ENCODE measurements at places on chromosomes 5 and 9.
A peak's percentile ranks its signal among the peaks of the same experiment; 100 is the strongest.

- DNase-seq, result no peak
Observed at GRCh38 chr5:77937015-77937908, 161.1 kb upstream of the TBCA start.

- no peak for DNase-seq
Observed at GRCh38 chr9:4317681-4318080, 17.8 kb upstream of the GLIS3 start.

DNA sequence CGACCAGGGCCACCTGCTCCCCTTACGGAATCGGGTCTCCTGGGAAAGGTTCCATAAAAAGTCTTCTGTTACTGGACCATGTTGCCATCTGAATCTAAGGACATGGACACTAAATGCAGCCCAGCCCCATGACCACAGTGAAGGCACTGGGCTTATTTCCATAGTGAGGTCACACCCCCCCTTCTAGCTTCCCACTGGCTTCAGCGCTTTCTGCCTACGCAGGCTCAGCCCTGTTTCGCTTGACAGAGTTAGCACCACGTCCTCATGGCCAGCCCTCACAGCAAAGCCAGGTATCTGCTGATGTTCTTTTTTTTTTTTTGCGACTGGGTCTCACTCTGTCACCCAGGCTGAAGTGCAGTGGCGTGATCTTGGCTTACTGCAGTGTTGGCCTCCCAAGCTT lies 14.1 kb downstream of the UCK1 start:
- DNase-seq, result no peak

DNA sequence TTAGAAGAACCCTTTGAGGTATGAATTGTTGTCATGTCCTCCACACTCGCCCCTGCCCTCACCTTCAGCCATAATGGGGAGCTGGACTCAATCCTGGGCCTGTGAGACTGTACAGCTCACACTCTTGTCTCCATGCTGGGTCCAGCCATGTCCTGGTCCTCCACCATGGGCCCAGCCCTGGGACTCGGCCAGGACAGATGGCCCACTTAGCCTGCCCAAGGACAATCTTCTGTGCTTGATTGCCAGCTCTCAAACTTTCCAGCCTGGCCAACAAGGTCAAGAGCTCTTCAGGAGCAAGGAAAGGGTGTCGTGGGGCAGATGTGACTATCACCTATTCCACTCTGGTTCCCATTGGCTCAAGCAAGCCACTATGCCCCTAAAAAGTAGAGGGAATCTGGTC lies 90.8 kb downstream of the HRH2 start:
- DNase-seq, result no peak

DNA sequence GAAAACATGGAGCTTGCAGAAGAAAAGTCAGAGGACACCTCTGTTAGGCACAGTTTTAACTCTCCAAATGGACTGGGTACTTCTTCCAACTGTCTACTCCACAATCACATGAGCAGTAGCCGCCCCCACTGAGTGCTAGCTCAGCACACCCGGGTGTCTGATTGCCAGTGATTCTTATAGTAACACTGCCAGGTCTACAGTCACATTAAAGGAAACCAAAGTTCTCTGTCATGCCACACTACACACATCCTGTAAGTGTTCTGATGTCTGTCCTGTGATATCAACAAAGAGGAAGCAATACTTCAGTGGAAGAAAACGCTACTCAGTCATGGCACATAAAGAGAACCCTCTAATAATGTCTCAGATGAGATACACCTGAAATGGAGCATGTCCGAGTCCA lies at the start of gene HAVCR2:
TSS of gene HAVCR2 (minus strand) at position 69 of the 400 bp plus-strand sequence. CDS start at position 8, 61 bp downstream.
- DNase-seq, result peak; percentile 22

GRCh38 chr9:78448960-78449673 lies 152.2 kb downstream of the PSAT1 start:
- no peak for DNase-seq

DNA sequence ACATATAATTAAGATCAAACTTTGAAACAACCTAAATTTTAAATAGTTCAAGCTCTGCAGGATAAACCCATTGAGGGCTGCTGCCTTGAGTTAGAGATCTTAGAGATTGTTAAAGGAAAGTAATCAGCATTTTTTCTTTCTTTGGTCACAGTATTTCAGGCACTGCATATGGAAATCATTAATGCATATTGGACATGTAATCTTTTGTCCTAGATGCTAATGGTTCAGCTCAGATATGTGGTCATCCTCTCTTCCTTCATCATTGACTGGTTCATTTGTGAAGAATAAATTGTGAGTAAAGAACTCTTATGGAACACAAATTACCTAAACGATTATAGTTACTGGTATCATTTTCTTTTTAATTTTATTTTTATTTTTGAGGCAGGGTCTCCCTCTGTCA lies 82.0 kb upstream of the PRLR start:
- DNase-seq, result no peak

DNA sequence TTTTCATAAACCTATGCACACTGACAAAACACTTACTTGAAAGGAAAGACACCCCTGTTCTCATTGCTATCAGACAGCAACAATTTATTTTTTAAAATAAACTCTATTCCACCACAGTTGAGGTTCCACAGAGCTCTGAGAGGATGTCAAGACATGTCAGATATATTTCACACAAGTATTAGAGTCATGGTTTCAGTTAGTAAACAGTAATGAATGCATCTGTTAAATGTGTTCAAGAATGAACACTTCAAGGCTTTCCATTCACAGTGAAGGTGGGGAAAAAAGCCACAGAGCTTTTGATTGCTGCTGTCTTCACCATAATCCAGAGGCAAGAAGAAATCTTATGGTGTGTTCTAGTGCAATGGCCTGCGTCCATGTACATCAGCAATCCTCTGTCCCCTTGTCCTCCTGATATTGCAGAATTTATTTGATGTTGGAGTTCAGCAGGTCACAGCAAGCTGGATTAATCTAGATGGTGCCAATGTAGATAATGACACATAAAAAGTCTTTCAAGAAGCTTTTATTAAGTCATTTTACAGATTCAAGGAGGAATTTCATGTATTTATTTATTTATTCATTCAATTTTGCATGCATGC lies 146.8 kb downstream of the GHR start:
- DNase-seq, result no peak

DNA sequence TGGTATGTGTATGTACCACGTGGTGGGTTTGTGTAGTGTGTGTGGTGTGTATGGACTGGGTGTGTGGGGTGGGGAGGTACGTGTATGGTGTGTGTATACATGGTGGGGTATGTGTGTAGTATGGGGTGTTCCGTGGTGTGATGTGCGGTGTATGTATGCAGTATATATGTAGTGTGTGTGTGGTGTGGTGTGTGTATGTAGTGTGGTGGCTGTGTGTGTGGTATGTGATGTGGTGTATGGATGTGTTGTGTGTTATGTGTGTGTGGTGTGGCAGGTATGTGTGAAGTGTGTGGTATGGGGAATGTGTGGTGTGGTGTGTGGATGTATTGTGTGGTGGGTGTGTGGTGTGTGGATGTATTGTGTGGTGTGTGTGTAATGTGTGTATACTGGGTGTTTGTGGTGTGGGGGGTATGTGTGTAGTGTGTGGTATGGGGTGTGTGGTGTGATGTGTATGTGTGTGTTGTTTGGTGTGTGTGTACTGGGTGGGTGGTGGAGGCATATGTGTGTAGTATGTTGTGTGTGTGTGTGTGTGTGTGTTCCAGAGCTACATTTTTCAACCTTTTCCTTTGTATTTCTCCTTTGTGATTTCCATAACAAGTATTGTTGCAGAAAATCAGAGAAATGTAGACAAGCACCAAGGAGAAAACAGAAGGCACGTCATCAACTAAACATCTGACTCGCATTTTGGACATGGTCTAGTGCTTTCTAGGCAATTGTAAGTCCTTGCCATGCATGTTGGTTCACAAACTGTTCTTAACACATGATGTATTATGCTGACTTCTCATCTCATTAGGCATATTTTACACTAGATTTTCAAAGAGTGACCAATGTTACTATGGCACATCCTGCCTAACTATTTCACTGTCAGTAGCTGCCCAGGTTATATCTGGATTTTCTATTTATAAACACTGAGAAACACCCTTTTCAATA lies 13.2 kb downstream of the SEMA4D start:
- DNase-seq, result no peak

GRCh38 chr5:74079971-74080556 lies 454.1 kb downstream of the ARHGEF28 start:
- no peak for DNase-seq

GRCh38 chr9:3903906-3904305 lies 378.1 kb upstream of the RFX3 start:
- DNase-seq, result no peak

DNA sequence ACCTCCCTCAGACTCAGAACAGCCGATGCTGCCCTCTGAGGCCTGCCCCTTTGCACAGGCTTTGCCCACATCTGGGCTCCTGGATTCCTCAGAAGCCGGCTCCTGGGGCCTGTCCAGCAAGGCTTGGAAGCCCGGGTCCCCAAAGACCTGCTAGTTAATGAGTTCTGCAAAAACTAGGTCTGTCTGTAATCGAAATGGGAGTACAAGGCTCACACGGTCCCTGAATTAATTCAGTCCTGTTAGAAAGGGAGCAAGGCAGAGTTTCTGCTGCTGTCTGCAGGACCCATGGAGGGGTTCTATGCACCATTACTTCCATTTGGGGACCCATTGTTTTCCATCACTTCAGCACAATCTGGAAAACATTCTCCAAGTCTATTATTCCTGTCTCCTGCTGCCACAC lies 221.8 kb downstream of the MELK start:
- DNase-seq, result no peak

- no peak for DNase-seq
Observed at GRCh38 chr5:58117542-58117941, 342.3 kb downstream of the PLK2 start.

GRCh38 chr9:110332766-110333165 lies 4.9 kb downstream of the TXNDC8 start:
- DNase-seq, result no peak

GRCh38 chr9:30977965-30978364 lies 1406.5 kb upstream of the ACO1 start:
- no peak for DNase-seq

GRCh38 chr5:55618318-55618717 lies 83.6 kb upstream of the PLPP1 start:
- no peak for DNase-seq

- DNase-seq, result no peak
Observed at GRCh38 chr5:109083937-109084336, 325.8 kb downstream of the PJA2 start.

- DNase-seq, result no peak
Observed at GRCh38 chr5:64333886-64334285, 168.2 kb downstream of the RNF180 start.

- DNase-seq, result no peak
Observed at GRCh38 chr5:138138949-138139780, at the start of gene NME5. Gene NME5 (minus strand): TSS chr5:138139428. CDS start chr5:138138780, 648 bp downstream.

- DNase-seq, result no peak
Observed at GRCh38 chr5:80114860-80115259, 79.7 kb downstream of the THBS4 start.

- no peak for DNase-seq
Observed at GRCh38 chr5:101532430-101532829, 629.3 kb upstream of the ST8SIA4 start.

DNA sequence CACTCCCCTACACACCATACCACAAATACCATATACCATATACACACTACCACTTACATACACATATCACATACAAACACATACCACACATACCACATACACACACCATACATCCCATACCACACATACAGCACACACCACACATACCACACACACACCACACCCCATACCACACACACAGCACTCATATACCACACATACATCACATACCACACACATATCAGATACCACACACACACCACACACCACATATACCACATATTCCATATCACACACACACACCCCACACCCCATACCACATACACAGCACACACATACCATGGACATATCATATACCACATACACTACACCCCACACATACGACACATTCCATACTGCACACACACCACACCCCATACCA lies 276.6 kb downstream of the GADD45G start:
- DNase-seq, result no peak

Measured in stimulated activated CD4-positive, alpha-beta T cell treated with anti-CD3 and anti-CD28 coated beads, Interleukin-4, amount 100 ng/mL, for 48 hours (primary cell).